EH (cell line): ENCODE measurements at places on chromosomes 3 and 15.

DNA sequence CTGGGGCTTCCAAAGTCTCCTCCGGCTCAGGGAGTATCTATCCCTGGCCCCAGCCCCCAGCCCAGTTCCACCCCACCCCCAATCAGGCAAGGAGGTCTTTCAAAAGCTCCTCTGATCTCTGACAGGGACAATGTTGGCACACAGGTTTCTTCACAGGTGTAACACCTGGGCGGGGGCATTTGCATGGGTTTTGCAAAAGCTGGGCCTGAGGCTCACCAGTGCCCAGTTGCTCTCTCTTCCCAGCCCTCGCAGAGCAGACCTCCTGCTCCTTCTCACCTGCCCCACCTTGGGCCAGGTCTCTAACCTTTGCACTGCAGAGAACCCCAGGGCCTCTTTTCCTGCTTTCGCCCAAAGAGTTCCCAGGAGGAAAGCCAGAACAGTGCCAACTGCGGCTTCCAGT, 8.6 kb upstream of the CSK start:
- no peak for DNase-seq

DNA sequence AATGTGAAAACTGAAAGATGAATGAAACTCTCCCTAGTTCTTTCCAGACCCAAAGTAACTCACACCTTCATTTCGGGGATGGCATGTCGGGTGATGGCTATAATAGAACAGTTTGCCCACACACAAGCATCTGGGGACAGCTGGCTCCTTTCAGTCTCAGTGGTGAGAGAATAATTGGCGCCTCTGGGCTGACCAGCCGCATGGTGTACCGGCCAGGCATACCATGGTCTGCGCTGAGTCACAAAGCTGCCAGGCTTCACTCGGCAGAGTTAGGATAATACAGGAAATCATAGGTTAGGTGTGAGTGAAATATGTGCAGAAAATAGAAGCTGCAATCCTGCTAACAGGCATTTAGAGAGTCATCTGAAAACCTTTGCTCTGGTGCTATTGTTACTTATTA, 80.4 kb upstream of the IGF1R start:
- no peak for DNase-seq

- no peak for DNase-seq
Measured at GRCh38 chr3:134654031-134654430, 3.2 kb upstream of the KY start.

DNA sequence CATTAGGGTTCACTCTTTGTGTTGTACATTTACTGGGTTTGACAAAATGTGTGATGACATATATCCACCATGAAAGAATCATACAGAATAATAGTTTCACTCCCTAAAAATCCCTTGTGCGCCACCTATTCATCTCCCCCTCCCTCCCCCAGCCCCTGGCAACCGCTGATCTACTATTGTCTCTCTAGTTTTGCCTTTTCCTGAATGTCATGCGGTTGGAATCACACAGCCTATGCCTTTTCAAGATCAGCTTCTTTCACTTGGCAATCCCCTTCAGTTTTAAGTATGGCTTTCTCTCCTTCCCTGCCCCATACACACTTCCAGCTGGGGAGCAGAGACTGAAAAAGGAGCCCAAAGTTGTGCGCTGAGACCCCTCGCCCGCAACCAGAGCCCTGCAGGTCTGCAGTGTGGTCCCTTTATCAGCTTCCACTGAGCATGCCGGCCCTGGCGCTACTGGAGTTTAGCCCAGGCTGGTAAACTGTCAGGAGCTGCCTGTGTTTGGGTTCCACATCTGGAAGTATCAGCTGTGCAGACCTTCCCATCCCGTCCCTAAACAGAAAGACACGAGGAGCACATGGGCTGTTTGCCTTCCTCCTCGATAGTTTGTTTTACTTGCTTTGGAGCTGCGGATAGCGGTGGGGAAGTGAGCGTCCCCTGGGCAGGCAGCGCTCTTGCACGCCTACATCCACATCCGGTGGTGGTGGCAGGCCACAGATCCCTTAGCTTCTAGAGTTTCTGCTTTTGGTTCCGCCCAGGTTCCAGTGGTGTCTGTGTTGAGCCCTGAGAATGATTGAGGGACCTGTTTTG, 12.3 kb downstream of the BOC start:
- no peak for DNase-seq

- peak; percentile 57 for DNase-seq
Measured at GRCh38 chr3:101069901-101070798, 76.9 kb upstream of the ABI3BP start.

DNA sequence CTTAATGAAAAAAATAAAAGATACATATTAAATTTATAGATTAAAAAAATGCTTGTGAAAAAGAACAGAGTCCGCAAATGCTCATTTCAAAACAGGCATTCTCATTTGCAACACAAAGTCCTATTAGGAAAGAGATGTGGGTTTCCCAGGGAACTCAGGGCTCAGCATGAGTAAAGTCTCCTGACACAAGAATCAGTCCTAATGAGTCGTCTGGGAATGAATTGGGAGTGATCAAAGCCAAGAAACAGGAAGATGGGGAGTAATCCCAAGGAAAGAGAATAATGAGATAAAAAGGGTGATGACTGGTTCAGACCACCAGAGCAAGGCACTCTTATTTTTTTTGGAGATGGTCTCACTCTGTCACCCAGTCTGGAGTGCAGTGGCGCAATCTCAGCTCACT, 443.7 kb downstream of the NR2F2 start:
- DNase-seq: no peak
